ENCODE measurements at places on chromosomes 16 and 17.

DNA sequence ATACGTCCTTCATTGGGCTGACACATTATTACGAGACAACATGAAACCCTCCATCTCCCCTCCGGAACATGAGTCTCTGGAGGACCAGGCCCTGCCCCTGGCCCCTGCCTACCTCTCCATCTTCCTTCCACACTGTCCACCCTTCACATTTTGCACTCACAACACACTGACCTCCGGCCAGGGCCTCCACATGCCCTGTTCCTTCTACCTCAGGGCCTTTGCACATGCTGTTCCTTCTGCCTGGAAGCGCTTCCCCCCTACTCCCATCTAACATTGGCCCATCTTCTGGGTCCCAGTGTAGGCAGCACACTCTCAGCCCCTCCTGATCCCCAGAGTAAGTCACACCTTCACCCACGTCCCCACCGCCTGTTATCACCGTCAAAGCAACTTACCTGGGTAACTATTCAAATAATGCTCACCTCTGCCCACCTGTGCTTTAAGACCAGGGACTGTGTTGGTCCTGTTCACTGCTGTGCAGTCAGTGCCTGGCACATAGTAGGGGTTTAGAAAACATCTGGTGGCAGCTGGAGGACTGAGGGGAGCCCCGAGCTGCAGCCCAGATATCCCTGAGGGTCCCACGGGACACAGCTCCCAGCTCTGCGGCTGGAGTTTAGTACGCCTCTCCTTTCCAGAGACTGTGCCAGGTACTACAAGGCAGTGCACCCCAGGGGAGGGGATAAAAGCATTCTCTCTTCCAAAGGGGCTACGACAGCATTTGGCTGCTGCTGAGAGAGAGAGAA is 27.2 kb downstream of the RPH3AL start:
- DNase-seq: no peak

DNA sequence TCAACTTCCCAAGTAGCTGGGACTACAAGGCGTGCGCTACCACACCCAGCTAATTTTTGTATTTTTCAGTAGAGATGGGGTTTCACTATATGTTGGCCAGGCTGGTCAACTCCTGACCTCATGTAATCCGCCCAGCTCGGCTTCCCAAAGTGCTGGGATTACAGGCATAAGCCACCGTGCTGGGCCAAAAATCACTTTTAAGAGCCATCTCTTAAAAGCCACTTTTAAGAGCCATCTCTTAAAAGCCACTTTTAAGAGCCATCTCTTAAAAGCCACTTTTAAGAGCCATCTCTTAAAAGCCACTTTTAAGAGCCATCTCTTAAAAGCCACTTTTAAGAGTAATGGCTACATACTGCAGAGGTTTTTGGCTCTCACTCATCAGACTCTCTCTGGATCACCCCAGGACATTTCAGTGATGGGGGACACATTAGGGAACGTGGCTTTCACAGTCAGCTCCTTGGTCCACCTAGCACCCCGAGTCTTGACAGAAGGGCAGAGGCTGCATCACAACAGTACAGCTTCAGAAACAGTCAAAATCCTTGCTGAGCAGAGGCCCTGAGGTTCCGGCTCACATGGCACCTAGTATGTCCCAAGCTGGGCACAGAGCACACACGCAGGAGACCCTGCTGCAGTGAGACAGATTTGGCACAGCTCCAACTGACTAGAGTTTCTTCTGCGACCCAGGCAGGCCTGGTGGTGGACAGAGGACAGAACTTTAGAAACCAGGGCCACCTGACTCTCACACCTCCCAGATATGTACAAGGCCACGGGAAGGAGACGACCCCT is 23.6 kb downstream of the RANBP10 start:
- DNase-seq: no peak

GRCh38 chr17:77266213-77266612 is 125.4 kb downstream of the SEC14L1 start:
- no peak for DNase-seq

DNA sequence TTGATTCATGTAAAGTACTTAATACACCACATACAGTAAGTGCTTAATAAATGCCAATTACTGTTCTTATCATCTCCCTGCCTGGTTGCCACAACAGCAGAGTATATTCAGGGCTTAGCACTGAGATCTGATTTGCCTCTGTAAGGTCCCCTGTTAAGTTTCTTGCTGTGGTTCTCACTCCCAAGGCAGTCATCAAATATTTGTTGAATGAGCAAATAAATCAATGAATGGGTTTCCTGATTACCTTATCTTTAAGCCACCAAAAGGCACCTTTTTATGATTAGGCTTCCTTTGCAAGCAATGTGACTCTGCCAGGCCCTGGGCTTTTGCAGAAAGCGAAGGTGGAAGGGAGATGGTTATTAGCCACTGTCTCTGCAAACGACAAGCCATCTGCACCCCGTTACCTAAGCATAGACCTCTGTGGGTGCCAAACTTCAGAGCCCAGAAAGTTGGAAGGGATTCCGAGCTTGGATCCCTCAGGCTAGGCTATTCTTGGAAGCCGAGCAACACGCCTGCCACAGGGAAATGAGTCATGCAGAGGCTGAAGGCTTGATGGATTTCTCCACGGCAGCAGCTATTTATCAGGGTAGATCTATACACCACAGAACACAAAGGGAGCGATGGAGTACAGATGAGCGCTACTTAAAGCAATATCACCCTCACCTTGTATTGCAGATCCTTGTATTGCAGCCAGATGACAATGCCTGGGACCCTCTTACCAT is 102.0 kb downstream of the GRIN2A start:
- no peak for DNase-seq

DNA sequence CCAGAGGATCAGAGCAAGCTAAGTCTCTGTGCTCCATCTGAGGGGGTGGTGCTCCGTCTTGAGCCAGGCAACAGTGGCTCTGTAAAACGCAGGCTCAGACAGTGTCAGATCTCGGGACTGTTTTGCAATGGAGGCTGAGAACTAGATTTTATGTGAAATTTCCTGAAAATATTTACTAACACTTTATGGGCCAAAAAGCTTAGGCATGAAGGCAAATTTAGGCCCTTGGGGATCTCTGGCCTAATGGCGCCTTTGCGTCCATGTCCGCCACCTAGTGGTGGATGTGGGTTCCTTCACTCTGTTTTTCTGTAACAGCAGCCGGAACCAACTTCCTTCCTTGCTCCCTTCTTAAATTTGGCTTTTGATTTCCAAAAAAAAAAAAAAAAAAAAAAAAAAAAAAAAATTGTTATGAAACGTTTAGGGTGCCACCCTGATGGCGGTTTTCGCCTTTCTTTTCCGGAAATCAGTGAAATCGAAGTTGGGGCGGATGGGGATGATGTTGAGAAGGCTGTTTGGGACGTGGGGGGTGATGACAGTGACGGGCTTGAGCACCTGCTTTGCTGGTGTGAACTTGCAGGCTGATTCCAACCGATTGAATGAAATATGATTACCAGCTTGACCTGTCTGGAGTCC is 14.0 kb upstream of the ELAC2 start:
- peak; percentile 24 for DNase-seq

- no peak for DNase-seq
These were observed 15.8 kb upstream of the AKTIP start for GRCh38 chr16:53518550-53519416.

GRCh38 chr17:65587534-65588180 is 26.2 kb upstream of the AXIN2 start:
- DNase-seq: no peak

- no peak for DNase-seq
These were observed 136.7 kb upstream of the FAM20A start for GRCh38 chr17:68737761-68738443.

GRCh38 chr16:68802190-68802589 is 41.1 kb upstream of the TANGO6 start:
- no peak for DNase-seq

GRCh38 chr17:82931699-82932517 is 92.1 kb upstream of the ZNF750 start:
- DNase-seq: no peak

GRCh38 chr16:88383401-88384221 is 852 bp downstream of the ZNF469 start:
- DNase-seq: no peak

DNA sequence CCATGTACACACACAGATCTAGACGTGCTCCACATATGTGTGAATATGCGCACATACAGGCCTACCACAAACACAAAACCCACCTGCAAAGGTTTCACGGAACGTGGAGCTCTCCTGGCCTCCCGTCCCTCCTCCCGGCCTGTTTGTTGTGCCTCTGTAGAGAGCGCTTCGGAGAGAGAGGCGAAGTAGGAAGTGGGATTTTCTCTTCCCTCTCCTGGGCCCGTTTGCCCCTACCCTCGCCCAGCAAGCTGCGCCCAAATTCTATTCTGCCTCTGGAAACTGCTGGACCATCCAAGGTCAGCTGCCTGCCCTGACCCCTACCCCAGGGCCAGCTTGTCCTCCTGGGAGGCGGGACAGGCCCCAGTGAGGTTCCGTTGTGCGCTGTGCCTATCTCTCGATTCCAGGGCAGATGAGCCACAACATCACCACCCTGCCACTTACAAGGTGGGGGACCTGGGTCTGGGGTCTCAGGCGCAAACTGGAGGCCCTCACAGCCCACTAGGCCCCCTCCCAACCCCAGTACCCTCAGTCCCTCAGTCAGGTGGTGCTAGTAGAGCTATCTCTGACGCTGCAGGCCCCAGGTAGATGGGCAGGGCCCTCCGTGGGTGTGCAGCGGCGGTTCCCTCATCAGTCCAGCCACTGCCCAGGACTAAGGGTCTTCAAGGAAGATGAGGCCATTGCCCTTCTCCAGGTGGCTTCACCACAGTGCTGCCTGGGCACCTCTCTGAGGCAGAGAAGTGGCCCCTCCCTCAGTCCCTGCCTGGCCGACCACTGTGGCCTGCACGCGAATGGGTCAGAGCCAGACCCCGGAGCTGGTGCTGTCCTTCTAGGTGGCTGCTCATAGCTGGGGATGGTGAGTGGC is 54.2 kb downstream of the BEAN1 start:
- DNase-seq: no peak

DNA sequence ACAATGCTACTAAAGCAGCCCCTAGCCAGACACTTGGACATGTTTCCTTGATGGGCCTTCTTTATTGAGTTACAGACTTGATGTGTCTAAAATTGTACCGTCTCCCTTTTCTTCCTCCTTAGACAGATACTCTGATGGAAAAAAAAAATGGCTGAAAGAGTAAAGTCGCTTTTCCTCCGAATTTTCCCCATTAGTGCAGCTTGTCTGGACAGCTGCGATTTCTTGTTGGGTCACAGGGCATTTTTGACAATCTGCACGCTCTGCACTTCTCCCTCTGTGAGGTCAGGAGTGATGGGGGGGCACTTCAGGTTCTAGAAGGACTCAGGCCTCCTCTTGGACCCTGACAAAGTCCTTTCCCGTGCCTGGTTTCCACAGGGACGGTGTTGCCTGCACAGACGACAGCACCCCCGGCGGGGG is 968 bp upstream of the PRKAR1A start:
- DNase-seq: peak; percentile 22

DNA sequence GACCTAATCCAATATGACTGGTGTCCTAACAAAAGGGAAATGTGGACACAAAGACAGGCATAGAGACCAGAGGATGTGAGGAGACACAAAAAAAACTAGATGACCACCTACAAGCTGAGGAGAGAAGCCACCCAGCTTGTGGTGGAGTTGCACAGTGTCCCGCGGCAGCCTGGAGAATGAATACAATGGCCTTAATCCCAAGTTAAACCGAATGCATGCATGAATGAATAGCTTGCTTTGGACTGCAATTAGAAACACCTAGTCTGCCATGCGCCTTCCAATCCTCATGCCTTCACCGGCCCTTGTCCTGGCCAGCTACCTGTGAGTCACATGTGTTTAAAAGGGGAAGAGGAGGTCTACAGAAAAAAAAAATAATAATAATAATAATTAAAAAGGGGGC is 72.0 kb downstream of the CNGB1 start:
- DNase-seq: no peak

- DNase-seq: no peak
These were observed 26.8 kb upstream of the PMFBP1 start for GRCh38 chr16:72198771-72199201.

DNA sequence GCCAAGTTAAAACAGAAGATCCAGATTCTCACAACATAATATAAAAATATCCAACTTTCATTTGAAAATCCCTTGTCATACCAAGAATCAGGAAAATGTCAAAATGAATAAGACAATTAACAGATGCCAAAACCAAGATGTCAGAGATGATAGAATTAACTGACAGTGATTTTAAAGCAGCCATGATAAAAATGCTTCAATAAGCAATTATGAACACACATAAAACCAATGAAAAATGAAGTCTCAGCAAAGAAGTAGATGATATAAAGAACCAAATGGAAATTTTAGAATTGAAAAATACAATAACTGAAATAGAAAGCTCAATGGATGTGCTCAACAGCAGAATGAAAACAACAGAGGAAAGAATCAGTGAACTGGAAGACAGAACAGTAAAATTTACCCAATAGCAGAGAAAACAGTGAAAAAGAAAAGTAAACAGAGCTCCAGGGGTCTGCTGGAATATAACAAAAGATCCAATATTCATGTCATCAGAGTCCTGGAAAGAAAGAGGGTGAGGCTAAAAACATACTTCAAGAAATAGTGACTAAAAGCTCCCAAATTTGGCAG is 35.1 kb downstream of the SHCBP1 start:
- DNase-seq: no peak

DNA sequence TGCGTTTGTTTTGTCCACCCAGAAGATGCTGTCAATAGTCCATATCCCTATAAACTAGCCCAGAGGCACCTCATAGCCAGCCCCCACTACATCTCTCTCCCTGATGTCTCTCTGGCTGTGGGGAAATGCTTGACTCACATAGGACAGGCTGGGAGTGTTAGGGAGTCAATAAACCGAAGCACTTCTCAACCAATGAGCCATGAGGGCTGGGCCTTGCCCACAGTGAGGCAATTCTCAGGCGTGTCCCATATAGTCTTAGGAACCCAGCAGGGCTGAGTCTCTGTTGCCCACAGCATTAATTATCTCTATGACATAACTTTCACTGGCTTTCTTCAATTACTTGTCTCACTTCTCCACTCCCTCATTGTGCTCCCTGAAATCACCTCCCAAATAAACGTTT is 387.3 kb upstream of the CDH11 start:
- no peak for DNase-seq

DNA sequence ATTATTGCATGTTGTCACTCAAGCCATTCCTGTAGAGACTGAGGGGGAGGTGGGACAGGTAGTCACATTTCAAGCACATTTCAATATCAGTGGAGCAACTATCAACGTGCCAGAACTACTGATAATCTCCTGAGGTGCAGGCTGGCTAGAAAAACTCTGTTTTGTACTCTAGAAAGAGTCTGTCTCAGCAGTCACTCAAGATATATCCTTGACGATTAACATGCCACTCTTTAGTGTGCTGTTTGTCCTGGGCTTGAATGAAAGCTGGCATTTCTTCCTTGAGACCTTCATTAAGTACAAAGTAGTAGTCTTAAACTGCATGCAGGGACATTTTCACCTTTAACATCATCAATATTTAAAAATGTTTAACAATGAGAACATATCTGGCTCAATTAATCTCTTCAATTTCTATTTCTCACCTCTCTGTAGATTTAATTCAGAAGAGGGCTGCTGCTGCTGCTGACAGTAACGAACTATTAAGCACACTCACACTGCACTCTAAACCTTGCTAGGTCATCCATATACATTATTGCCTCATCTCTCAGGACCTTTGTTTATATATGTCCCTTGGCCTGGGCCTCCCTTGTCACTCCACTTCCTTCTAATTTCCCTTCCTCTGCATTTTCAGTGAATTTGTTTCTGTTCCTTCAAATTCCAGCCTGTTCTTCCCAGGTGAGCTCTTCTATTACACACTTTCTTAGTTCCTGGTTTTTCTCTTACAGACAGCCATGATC is 412.0 kb downstream of the HAPSTR1 start:
- DNase-seq: no peak

- no peak for DNase-seq
These were observed 27.9 kb downstream of the CLEC16A start for GRCh38 chr16:10972108-10972818.
